ENCODE measurements at places on chromosomes 7 and 10. TPM values are rescaled to one million over a fixed set of nuclear protein-coding genes. Genes with fewer than 3 reads are reported as not detected.
A peak's percentile ranks its signal among the peaks of the same experiment; 100 is the strongest.

DNA sequence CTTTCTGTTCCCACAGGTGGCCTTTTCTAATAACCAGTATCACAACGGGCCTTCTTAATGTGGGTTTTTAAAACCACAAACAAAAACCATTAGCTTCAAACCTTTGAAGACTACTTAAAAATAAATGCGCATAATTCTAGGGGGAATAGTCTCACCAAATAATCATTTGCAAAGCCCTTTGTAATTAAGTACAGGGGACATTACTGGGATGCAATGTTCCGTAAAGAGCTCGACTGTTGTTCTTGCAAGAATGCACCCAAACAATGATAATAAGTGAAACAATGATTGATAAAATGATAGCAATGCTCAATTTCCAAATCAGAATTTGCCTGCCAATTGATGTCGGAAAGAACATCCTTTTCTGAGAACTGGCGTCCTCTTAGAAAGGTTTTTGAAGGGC is 589.1 kb upstream of the ADARB2 start:
- H3K4me1 ChIP-seq: no peaks in the 10 kb centered on the region
- no peak overlapping the region for H3K27ac ChIP-seq
- no peak overlapping the region for H3K4me3 ChIP-seq
- H3K36me3 ChIP-seq: no peaks in the 10 kb centered on the region

DNA sequence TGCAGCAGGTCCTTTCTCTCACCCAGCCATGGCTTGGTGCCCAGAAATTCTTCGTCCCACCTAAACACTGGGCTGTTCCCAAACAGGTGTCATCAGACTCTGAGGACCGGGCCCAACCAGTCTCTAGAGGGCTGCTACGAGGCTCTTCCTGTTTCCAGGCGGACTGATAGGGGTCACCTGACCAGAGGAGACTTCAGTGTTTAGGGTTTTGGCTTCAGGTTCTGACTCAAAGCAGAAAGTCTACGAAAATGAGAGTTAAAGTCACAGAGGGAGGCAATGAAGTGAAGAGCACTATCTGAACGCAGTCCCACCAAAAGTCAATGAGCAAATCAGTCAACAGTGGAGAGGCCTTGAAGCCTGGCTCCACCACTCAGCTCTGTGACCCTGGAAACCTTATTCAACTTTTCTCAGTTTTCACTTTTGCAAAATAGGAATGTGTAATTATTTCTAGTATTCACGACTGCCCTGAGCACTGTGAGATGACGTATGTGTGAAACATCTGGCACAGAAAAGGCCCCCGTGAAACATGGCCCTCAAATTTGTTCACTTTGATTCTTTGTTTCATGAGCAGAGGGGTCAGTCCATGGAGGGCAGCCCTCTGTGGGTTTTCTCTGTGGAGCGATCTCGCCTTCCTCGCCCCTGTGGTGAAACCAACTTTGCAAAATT is 189.9 kb upstream of the PDE1C start:
- no peak overlapping the region for H3K4me3 ChIP-seq
- no peak overlapping the region for H3K27ac ChIP-seq
- no peaks in the 10 kb centered on the region for H3K36me3 ChIP-seq
- H3K4me1 ChIP-seq: no peaks in the 10 kb centered on the region

DNA sequence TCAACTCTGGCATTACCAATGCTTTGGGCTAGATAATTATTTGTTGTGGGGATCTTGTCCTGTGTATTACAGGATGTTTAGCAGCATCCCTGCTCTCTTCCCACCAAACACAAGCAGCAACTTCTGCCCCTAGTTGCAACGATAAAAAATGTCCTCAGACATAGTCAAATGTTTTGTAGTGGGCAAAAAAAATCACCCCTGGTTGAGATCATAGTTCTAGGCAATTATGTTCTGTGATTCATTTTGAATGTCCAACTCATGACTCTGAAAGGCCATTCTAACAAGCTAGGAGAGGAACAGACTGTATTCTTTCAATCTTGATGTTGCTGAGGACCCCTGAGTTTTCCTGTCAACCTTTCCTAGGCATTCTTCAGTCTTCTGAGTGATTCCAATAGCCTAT is 79.5 kb downstream of the RTKN2 start:
- no peaks in the 10 kb centered on the region for H3K36me3 ChIP-seq
- H3K4me3 ChIP-seq: no peak overlapping the region
- H3K27ac ChIP-seq: no peak overlapping the region
- DNase-seq: peak; percentile 62
- H3K27me3 ChIP-seq: no peaks in the 10 kb centered on the region
- peaks cover 7% of the 10 kb centered on the region for H3K4me1 ChIP-seq

DNA sequence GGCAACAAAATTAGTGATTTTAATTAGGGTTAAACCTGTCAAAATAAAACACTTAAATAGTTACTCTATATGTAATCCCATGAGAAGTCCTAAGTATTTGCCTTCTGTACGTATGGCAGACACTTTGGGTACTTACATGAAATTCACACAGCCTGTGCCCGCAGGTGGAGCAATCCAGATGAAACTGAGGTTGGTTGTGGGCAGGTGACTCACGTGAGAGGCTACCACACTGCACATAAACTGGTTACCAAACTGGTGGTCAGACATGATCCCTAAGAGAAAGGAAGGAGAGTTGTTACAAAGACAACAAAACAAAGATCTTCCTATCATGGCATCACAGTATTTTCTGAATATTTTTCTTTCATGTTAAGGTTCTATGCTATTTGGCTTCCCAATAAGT is 156.1 kb downstream of the RELN start:
- H3K27me3 ChIP-seq: no peaks in the 10 kb centered on the region
- no peaks in the 10 kb centered on the region for H3K36me3 ChIP-seq
- H3K27ac ChIP-seq: no peak overlapping the region
- no peak for DNase-seq

GRCh38 chr7:127886248-127886647 is 145.0 kb downstream of the LRRC4 start:
- H3K36me3 ChIP-seq: peaks cover 24% of the 10 kb centered on the region
- peaks cover 29% of the 10 kb centered on the region for H3K4me1 ChIP-seq
- peak overlapping the region; percentile 72 for H3K27ac ChIP-seq
- peak overlapping the region; percentile 36 for H3K4me3 ChIP-seq
- peak; percentile 64 for DNase-seq
- H3K27me3 ChIP-seq: no peaks in the 10 kb centered on the region

GRCh38 chr10:125095228-125095627 is 65.1 kb downstream of the CTBP2 start:
- DNase-seq: no peak
- no peak overlapping the region for H3K4me3 ChIP-seq
- H3K4me1 ChIP-seq: peaks cover 34% of the 10 kb centered on the region
- no peak overlapping the region for H3K27ac ChIP-seq
- no peaks in the 10 kb centered on the region for H3K27me3 ChIP-seq
- H3K36me3 ChIP-seq: no peaks in the 10 kb centered on the region

DNA sequence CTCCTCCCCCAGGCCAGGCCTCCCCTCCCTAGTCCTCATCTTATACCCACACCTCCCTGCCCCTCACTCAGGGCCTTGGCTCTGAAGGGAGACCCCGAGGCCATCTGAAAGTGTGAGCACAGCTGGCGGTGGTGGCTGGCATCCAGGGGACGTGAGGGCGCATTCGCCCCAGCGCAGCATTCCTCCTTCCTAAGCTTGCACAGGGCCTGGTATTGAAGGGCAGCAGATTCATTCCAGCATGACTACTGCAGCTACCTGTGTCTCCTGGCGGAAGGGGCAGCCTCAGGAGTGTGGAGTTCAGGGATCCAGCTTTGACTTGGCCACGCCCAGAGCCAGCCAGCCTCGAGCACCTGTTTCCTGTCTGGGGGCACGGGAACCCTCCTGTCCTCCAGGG is 72.6 kb downstream of the PARP12 start:
- no peaks in the 10 kb centered on the region for H3K36me3 ChIP-seq
- H3K27ac ChIP-seq: no peak overlapping the region
- H3K4me3 ChIP-seq: no peak overlapping the region
- DNase-seq: no peak
- no peaks in the 10 kb centered on the region for H3K27me3 ChIP-seq

- DNase-seq: no peak
- no peaks in the 10 kb centered on the region for H3K4me1 ChIP-seq
- H3K36me3 ChIP-seq: no peaks in the 10 kb centered on the region
- no peak overlapping the region for H3K27ac ChIP-seq
- H3K4me3 ChIP-seq: no peak overlapping the region
Measured at GRCh38 chr10:119465085-119465484, 77.4 kb downstream of the RGS10 start.

AASS gene
- total RNA-seq: 6.3 TPM

DNA sequence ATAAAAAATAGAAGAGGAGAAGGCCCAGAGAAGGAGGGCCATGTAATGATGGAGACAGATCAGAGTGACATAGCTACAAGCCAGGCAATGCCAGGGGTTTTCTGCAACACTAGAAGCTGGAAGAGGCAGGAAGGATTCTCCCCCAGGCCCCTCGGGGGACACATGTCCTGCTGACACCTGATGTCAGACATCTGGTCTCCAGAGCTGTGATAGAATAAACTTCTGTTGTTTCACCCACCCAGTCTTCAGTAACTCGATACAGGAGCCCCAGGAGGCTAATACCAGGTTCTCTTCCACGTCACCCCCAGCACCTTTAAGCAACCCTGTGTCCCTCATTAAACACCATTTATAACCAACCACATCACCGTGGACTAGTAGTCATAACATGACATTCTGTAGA is 94.9 kb downstream of the TMEM130 start:
- peaks cover 4% of the 10 kb centered on the region for H3K27me3 ChIP-seq
- H3K4me3 ChIP-seq: no peak overlapping the region
- no peak for DNase-seq
- H3K27ac ChIP-seq: no peak overlapping the region

SLC18A3 gene
- total RNA-seq: not detected

GRCh38 chr7:157335236-157335635 is 1.6 kb upstream of the DNAJB6 start:
- H3K36me3 ChIP-seq: no peaks in the 10 kb centered on the region
- H3K27ac ChIP-seq: no peak overlapping the region
- DNase-seq: peak; percentile 47
- H3K27me3 ChIP-seq: no peaks in the 10 kb centered on the region
- H3K4me3 ChIP-seq: peak overlapping the region; percentile 94
- peaks cover 21% of the 10 kb centered on the region for H3K4me1 ChIP-seq

CYP3A7 gene
- total RNA-seq: not detected

DNA sequence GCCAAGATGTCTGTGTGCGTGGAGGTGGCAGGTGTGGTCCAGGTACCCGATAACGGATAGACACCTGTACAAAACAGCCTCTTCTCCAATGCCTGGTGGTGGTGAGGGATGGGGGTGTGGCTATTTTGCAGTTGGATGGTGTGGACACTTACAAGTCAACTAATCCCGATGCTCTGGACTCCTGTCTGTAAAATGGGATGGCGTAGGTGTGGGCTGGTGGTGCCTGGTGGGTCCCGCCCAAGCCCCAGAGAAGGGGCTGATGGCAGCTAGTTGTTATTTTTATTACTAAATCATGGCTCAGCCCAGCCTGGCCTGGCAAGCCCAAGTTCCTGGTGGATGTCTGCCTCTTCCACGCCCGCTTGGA is 22.3 kb downstream of the GTF2IRD1 start:
- H3K4me3 ChIP-seq: no peak overlapping the region
- H3K27me3 ChIP-seq: no peaks in the 10 kb centered on the region
- no peak overlapping the region for H3K27ac ChIP-seq
- H3K4me1 ChIP-seq: peaks cover 37% of the 10 kb centered on the region
- no peaks in the 10 kb centered on the region for H3K36me3 ChIP-seq

RAMP3 gene
- not detected for total RNA-seq

GRCh38 chr10:86712317-86712707 is 44.0 kb downstream of the LDB3 start:
- peaks cover 6% of the 10 kb centered on the region for H3K4me1 ChIP-seq
- no peaks in the 10 kb centered on the region for H3K36me3 ChIP-seq
- H3K4me3 ChIP-seq: peak overlapping the region; percentile 71
- DNase-seq: no peak
- peak overlapping the region; percentile 70 for H3K27ac ChIP-seq

GRCh38 chr10:112490545-112490944 is 43.5 kb downstream of the VTI1A start:
- no peak overlapping the region for H3K4me3 ChIP-seq
- no peaks in the 10 kb centered on the region for H3K36me3 ChIP-seq
- H3K27me3 ChIP-seq: no peaks in the 10 kb centered on the region

GRCh38 chr7:11950281-11950680 is 118.3 kb upstream of the THSD7A start:
- no peaks in the 10 kb centered on the region for H3K27me3 ChIP-seq
- no peak overlapping the region for H3K27ac ChIP-seq
- H3K36me3 ChIP-seq: no peaks in the 10 kb centered on the region
- no peak for DNase-seq
- H3K4me3 ChIP-seq: no peak overlapping the region
- no peaks in the 10 kb centered on the region for H3K4me1 ChIP-seq

KCTD7 gene
- total RNA-seq: 11.6 TPM

FAS gene
- 77.8 TPM for total RNA-seq

- peak overlapping the region; percentile 56 for H3K27ac ChIP-seq
- H3K27me3 ChIP-seq: no peaks in the 10 kb centered on the region
- peak; percentile 72 for DNase-seq
Measured at GRCh38 chr7:106737202-106737562, 76.2 kb upstream of the CCDC71L start.

ZP3 gene
- total RNA-seq: 4.5 TPM

OGA gene
- total RNA-seq: 73.6 TPM

- H3K36me3 ChIP-seq: no peaks in the 10 kb centered on the region
- no peak for DNase-seq
- no peak overlapping the region for H3K27ac ChIP-seq
- no peaks in the 10 kb centered on the region for H3K27me3 ChIP-seq
- no peak overlapping the region for H3K4me3 ChIP-seq
Measured at GRCh38 chr10:129927351-129928120, 36.5 kb downstream of the EBF3 start.

DNA sequence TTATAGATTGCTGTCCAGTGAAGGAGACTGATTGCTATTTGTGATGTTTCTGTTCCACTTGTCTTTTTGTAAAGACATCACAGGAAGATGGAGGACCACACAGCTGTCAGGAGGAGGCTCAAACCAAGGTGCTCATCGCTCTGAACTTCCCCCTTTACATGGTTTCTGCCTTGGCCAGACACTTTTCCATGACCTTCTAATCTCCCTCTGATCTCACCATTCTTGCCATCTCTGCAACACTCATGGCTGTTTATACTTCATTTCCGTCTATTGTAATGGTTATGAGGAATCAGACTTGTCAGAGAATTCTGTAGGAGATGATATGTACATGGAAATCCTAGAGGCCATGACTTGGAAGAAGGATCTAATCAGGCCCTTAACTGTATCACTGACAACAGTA is 1.7 kb upstream of the TAS2R5 start:
- DNase-seq: no peak
- no peak overlapping the region for H3K27ac ChIP-seq

- no peaks in the 10 kb centered on the region for H3K27me3 ChIP-seq
- no peaks in the 10 kb centered on the region for H3K36me3 ChIP-seq
- DNase-seq: no peak
- H3K4me1 ChIP-seq: no peaks in the 10 kb centered on the region
- H3K27ac ChIP-seq: no peak overlapping the region
Measured at GRCh38 chr10:86176850-86177536, 189.6 kb downstream of the GRID1 start.

- no peaks in the 10 kb centered on the region for H3K27me3 ChIP-seq
Measured at GRCh38 chr10:35172574-35172973, 45.9 kb downstream of the CREM start.

DNA sequence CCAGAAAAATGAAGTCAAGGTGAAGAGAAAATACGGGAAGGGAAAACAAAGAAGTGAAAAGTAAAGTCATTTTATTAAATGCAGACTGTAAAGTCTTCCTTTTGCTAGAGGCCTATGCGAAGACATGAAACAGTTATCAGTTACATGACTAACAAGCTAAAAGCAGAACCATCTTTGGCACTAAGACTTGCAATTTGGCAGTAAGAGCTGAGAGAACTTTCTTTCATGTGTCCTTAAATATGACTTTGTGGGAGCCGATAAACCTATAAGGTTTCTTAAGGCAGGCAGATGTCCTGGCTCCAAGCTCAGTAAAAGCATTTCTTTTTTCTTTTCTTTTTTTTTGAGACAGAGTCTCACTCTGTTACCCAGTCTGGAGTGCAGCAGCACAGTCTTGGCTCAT is 10.4 kb downstream of the ANLN start:
- H3K27ac ChIP-seq: no peak overlapping the region
- peaks cover 5% of the 10 kb centered on the region for H3K4me1 ChIP-seq
- DNase-seq: peak; percentile 23

Data from GM23248 (cell line).